ENCODE measurements at places on chromosomes 2 and 18. TPM values are rescaled to one million over a fixed set of nuclear protein-coding genes. Genes with fewer than 3 reads are reported as not detected.

GRCh38 chr2:38793511-38793910 is 15.5 kb downstream of the GEMIN6 start:
- DNase-seq: no peak
- H3K36me3 ChIP-seq: no peaks in the 10 kb centered on the region
- peaks cover 2% of the 10 kb centered on the region for H3K27me3 ChIP-seq
- H3K4me3 ChIP-seq: no peak overlapping the region
- H3K27ac ChIP-seq: no peak overlapping the region

- no peaks in the 10 kb centered on the region for H3K27me3 ChIP-seq
- H3K4me1 ChIP-seq: no peaks in the 10 kb centered on the region
These were observed 5.6 kb upstream of the CPLX4 start for GRCh38 chr18:59323931-59324622.

GRCh38 chr18:8217051-8217564 is 392.1 kb upstream of the RAB12 start:
- H3K4me3 ChIP-seq: no peak overlapping the region
- DNase-seq: no peak
- peaks cover 10% of the 10 kb centered on the region for H3K4me1 ChIP-seq
- H3K27me3 ChIP-seq: no peaks in the 10 kb centered on the region

DNA sequence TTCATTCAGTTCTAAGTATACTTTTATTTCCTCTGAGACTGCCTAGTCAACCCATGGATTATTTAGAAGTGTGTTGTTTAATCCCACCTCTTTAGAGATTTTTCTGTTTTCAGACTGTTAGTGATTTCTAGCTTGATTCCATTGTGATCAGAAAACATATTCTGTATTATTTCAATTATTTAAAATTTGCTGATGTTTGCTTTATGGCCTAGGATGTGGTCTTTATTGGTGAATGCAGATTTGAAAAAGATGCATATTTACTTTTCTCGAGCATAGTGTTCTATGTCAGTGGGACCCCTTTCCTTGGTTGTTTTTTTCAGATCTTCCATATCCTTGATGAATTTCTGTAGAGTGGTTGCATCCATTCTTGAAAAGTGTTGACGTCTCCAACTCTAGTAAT is 487.2 kb upstream of the HS6ST1 start:
- no peak overlapping the region for H3K4me3 ChIP-seq
- H3K4me1 ChIP-seq: no peaks in the 10 kb centered on the region
- DNase-seq: no peak
- H3K27ac ChIP-seq: no peak overlapping the region
- H3K36me3 ChIP-seq: peaks cover 14% of the 10 kb centered on the region
- H3K27me3 ChIP-seq: no peaks in the 10 kb centered on the region

GRCh38 chr18:56489893-56490292 is 148.5 kb downstream of the TXNL1 start:
- H3K4me1 ChIP-seq: no peaks in the 10 kb centered on the region
- DNase-seq: no peak
- H3K27me3 ChIP-seq: no peaks in the 10 kb centered on the region
- H3K4me3 ChIP-seq: no peak overlapping the region
- H3K27ac ChIP-seq: no peak overlapping the region

DNA sequence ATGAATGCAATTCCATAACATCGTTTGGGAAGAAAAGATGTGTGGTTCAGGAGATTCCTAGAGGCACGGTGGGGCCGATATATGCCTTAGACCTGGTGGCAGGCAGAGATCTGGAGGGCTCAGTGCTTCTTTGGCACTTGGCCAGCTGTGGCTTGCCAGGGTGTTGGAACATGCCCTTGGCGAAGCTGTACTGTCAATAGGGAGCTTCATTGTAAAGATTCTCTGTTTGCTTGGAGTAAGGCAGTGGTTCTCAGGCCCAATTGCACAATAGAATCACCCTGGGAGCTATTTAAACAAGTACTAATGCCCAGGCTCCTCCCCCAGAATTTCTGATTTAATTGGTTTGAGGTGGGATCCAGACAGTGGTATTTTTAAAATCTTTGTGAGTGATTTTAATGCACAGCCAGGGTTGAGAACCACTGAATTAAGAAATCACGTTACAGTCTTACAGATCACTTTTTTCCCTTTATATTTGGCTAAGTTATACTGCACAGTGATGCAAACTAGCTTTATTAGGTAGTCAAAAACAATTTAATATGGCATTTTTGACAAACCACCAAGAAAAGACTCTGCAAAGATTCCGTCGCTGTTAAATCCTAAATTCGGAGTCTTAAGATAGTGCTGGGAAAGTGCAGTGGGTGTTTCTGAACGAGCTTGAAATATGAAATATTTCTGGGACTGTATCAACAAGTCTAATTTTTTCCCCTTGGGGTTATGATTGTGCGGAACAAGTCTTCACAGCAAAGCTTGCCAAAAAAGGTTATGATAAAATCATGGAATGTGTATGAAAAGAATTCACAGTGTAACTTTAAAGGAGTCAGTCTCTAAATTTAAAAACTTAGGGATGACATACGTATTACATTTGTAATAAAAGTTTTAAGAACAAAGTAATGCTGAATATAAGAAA is 78.0 kb downstream of the CRIM1 start:
- no peak overlapping the region for H3K4me3 ChIP-seq

DNA sequence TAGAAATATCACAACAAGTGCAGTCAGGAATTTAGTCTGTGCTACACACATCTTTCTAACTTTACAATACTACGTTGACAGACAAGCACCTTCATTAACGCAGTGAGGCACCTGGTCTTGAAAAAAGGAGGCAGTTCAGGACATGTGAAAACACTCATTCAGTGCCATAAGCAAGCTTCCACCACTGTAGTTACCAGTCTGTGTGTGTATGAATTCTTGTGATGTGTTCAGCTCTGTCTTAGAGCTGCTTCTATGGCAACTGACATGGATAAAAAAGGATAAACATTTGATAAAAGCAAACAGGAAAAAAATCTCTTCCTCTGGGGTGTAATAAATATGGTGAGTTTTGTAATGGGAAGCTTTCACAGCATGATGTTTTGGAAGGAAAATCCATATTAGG is 623.8 kb upstream of the NXPH2 start:
- H3K4me1 ChIP-seq: no peaks in the 10 kb centered on the region
- DNase-seq: no peak
- H3K27me3 ChIP-seq: no peaks in the 10 kb centered on the region
- H3K27ac ChIP-seq: no peak overlapping the region
- H3K36me3 ChIP-seq: no peaks in the 10 kb centered on the region

DNA sequence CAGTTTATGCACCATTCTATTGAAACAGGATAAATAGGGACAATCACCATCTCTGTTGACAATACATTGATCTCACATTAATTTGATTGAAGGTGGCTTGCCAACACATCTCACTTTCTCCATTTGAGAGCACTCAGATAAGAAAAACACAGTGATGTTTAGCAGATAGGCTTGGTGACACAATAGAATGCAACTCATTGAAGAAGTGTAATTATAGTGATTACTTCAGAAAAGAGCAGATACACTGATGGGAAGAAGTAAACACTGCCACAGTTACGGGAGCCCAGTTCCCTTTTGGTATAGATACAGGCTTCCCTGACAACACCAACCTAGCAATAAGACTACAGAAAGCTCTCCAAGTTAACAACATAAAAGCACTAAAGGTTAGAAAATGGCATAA is 89.1 kb downstream of the FIGN start:
- no peaks in the 10 kb centered on the region for H3K36me3 ChIP-seq
- no peak overlapping the region for H3K4me3 ChIP-seq
- DNase-seq: no peak
- no peak overlapping the region for H3K27ac ChIP-seq
- no peaks in the 10 kb centered on the region for H3K27me3 ChIP-seq

Gene CNDP1
- 0.27 TPM for total RNA-seq

Gene CCDC150
- 25.6 TPM for total RNA-seq

Gene STPG4
- total RNA-seq: 1.3 TPM

Gene STON1
- total RNA-seq: 4.2 TPM

Gene DPP4
- total RNA-seq: 0.20 TPM
